CD14-positive monocyte (primary cell): ENCODE measurements at places on chromosomes 1 and 21. TPM values are rescaled to one million over a fixed set of nuclear protein-coding genes. Genes with fewer than 3 reads are reported as not detected.

- H3K27me3 ChIP-seq, result no peaks in the 10 kb centered on the region
- DNase-seq, result no peak
- no peak overlapping the region for H3K4me3 ChIP-seq
- H3K36me3 ChIP-seq, result no peaks in the 10 kb centered on the region
Observed at GRCh38 chr1:53139951-53140361, 2.5 kb downstream of the SLC1A7 start.

- no peaks in the 10 kb centered on the region for H3K4me1 ChIP-seq
- no peaks in the 10 kb centered on the region for H3K36me3 ChIP-seq
- H3K4me3 ChIP-seq, result no peak overlapping the region
Observed at GRCh38 chr1:233627376-233627775, 13.5 kb downstream of the KCNK1 start.

Gene KRTAP12-2
- not detected in 2 replicates for polyA plus RNA-seq

- no peaks in the 10 kb centered on the region for H3K36me3 ChIP-seq
- H3K4me1 ChIP-seq, result peaks cover 12% of the 10 kb centered on the region
- H3K27ac ChIP-seq, result no peak overlapping the region
- no peak for DNase-seq
- H3K27me3 ChIP-seq, result peaks cover 4% of the 10 kb centered on the region
- no peak overlapping the region for H3K4me3 ChIP-seq
Observed at GRCh38 chr21:44344541-44345183, 5.5 kb upstream of the CFAP410 start.

- no peak for DNase-seq
- H3K27me3 ChIP-seq, result no peaks in the 10 kb centered on the region
- no peak overlapping the region for H3K27ac ChIP-seq
- H3K4me1 ChIP-seq, result no peaks in the 10 kb centered on the region
Observed at GRCh38 chr1:11245248-11245647, 17.1 kb downstream of the MTOR start.

Gene F13B
- polyA plus RNA-seq, result not detected
